Lower leg skin (tissue), 4 donors: ENCODE measurements at places on chromosomes 6 and 20. TPM values are rescaled to one million over a fixed set of nuclear protein-coding genes. Genes with fewer than 3 reads are reported as not detected.

- DNase-seq: no peak
These were observed 14.9 kb upstream of the NUP153 start for GRCh38 chr6:17721671-17722070.

SNAI1 gene
- 1.3 TPM for total RNA-seq

DNA sequence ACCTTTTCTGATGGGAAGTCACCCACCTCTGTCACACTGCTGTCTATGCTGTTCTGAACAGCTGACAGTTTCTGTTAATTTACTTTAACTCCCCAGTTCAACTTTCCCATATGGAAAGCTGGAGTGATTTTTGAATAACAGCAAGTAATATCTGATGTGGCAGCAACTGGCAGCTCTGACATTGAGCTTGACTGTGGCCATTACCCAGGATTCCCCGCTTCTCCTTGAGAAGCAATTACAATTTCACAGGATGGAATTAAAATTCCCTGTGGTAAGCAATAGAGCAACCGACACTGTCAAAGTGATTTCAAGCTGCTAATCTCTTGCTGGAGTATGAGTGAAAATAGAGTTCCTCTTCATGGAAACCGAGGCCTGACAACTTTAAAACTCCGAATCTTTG is 348.1 kb upstream of the SOX4 start:
- no peak for DNase-seq

GRCh38 chr6:117078624-117079023 is 186.7 kb upstream of the VGLL2 start:
- DNase-seq: no peak

DNA sequence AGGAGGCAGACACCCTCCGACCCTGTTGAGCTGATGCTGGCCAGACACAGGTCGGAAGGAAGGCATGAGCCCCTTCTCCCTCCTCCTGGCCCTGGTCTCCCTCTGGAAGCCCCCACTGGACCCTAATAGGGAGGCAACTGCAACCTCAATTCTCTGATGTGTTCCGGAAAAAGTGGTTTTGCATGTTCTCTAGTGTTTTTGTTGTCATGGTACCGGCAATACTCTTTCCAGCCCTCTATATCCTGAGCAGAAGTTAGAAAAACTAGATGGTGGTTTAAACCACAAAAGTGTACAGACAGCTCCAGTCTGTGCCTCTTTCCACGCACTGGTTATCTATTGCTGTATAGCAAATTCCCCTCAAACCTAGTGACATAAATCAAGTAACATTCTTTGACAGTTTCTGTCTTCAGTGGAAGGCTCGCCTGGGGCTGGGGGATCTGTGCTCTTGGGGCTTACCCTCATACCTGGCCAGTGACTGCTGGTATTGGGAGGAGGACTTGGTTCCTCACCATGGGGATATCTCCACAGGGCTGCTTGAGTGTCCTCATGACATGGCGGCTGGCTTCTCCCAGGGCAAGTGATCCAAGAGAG is 37.0 kb downstream of the SYTL3 start:
- DNase-seq: peak; percentile 80

HUS1B gene
- total RNA-seq: 0.49 TPM

GRCh38 chr20:11902285-11902697 is 15.4 kb upstream of the BTBD3 start:
- DNase-seq: no peak

DNA sequence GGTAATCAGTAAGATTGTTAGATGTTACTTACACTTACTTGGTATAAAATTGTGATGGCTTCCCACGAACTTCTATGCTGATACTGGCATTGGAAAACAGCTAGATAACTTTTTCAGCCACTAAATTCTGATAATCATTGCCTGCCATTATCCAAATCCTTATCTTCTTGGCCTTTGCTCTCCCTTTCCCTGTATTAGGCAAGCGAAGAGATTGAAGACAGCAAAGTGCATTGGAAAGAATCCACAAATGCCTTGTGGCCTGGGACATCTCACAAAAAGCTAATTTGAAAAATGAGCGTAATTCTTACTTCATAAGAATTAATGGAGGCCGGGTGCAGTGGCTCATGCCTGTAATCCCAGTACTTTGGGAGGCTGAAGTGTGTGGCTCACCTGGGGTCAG is 79.5 kb upstream of the MARCKS start:
- DNase-seq: no peak

RNF217 gene
- total RNA-seq: 27.5 TPM

DNA sequence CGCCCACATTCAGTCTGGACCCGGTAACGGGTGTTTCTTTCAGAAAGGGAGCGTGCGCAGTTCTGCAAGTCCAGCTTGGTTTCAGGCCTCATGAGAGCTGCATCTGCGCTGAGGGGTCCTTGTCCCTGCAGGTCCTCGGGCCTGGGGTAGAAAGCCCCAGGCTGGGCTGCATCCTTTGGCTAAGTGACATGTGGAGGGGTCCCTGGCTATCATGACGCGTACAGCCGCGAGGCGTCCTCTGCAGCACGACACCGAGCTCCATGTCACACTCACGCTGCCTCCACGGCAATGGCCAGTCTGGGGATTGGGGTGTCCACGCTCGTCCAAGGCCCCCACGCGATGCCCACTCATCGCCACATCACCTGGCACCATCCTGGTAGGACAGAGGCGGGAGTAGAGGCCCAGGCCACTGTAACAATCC is 1.7 kb upstream of the KIF25 start:
- DNase-seq: peak; percentile 8

GRCh38 chr6:137843211-137843610 is 23.8 kb upstream of the TNFAIP3 start:
- DNase-seq: no peak
